ENCODE measurements at places on chromosomes 2 and 18.

GRCh38 chr2:124489686-124490085, 464.6 kb downstream of the CNTNAP5 start:
- no peak for DNase-seq

DNA sequence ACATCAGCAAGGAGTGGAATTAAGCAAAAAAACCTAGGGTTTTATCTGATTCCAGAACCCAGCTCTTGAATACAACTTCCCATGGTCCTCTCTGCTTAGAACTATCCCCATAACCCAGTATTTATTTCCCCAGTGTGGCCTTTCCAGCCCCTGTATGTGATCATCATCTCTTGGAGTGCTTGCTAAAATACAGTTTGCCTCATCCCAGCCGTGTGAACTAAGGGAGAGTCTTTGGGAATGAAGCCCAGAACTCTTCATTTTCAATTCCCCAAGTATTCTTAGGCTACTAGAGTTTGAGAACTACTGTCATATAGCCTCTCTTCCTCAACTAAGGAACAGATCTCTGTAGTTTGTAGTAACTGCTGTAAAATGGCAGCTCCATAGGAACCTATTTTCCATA, 173.1 kb downstream of the LCLAT1 start:
- DNase-seq: no peak

GRCh38 chr2:216014006-216014405, 655 bp upstream of the MREG start:
- no peak for DNase-seq

DNA sequence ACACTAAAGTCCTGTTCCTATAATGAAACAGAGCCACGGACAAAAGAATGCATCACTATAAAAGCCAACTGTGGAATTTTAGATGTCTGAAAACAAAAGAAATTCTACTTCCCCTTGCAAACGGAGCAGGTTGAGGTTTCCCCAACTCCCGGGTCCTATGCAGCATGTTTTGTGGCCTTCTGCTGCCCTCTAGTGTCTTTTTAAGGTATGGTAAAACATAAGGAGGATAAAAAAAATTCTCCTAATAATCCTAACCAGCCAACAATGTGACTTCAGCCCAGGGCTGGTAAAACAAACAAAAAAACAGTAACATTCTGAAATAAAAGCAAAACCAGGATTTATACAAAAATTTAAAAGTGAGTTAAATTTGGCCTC, 539.5 kb downstream of the NRXN1 start:
- DNase-seq: no peak

- no peak for DNase-seq
These were observed 22.6 kb upstream of the SUCLG1 start for GRCh38 chr2:84481702-84482101.

GRCh38 chr2:55718165-55719008, 24.7 kb upstream of the PNPT1 start:
- DNase-seq: no peak

All from cortex of kidney (tissue), 1 donor.